ENCODE measurements at places on chromosomes 13 and 19. TPM values are rescaled to one million over a fixed set of nuclear protein-coding genes. Genes with fewer than 3 reads are reported as not detected.

Gene GRIK5
- total RNA-seq, result 4.0 TPM

Gene ADGRE1
- 12.1 TPM for total RNA-seq

Gene TNFSF11
- total RNA-seq, result 0.32 TPM

Gene SIGLECL1
- not detected for total RNA-seq

Gene PSG1
- total RNA-seq, result 0.45 TPM

Gene THSD8
- total RNA-seq, result 39.4 TPM

Gene NOTCH3
- total RNA-seq, result 0.07 TPM

Gene C1QTNF9B
- total RNA-seq, result not detected

Gene ADPRHL1
- total RNA-seq, result not detected

Gene PSG2
- not detected for total RNA-seq

Gene ZNF837
- 2.1 TPM for total RNA-seq

Gene OR7D2
- 0.57 TPM for total RNA-seq

Gene CUL4A
- 87.1 TPM for total RNA-seq

Gene PLIN4
- not detected for total RNA-seq

Gene FGF9
- 0.54 TPM for total RNA-seq

Gene FNDC3A
- total RNA-seq, result 25.3 TPM

Gene LMTK3
- 2.9 TPM for total RNA-seq

Gene KLK4
- total RNA-seq, result not detected

Gene SPACA4
- not detected for total RNA-seq

Gene ZNF700
- total RNA-seq, result 18.7 TPM

Gene URAD
- not detected for total RNA-seq

Gene RXFP2
- total RNA-seq, result not detected

Gene DIRAS1
- 0.11 TPM for total RNA-seq

Gene ERICH6B
- total RNA-seq, result not detected

Gene ZNF470
- total RNA-seq, result 6.3 TPM

Gene TGFB1
- total RNA-seq, result 126 TPM

Gene PSG4
- 0.20 TPM for total RNA-seq

Gene DIAPH3
- total RNA-seq, result 36.8 TPM

Gene POU4F1
- 0.11 TPM for total RNA-seq

Gene SHC2
- not detected for total RNA-seq

Gene LYL1
- 3.2 TPM for total RNA-seq

Gene PEAK3
- total RNA-seq, result not detected

Gene ZNF763
- total RNA-seq, result 0.82 TPM

Gene FLT1
- 4.0 TPM for total RNA-seq

Gene ETV2
- 0.77 TPM for total RNA-seq

Gene USHBP1
- total RNA-seq, result 0.49 TPM

Gene SHISA2
- total RNA-seq, result 0.58 TPM

Gene SERPINE3
- total RNA-seq, result not detected

Gene CLEC17A
- 0.43 TPM for total RNA-seq

Gene KCNN4
- total RNA-seq, result 145 TPM

Gene CDC37
- total RNA-seq, result 188 TPM

Gene IGFL1
- total RNA-seq, result not detected

Gene ANO8
- 7.2 TPM for total RNA-seq

Gene CACNG7
- not detected for total RNA-seq

Measured in activated naive CD4-positive, alpha-beta T cell treated with anti-CD3 and anti-CD28 coated beads, Interleukin-2, amount 50 U/mL, for 72 hours (primary cell).